HT1080 (cell line): ENCODE measurements at places on chromosomes 1 and 21. TPM values are rescaled to one million over a fixed set of nuclear protein-coding genes. Genes with fewer than 3 reads are reported as not detected.

ZP4 gene
- total RNA-seq = not detected in 2 replicates

KMO gene
- total RNA-seq = not detected in 2 replicates

RASAL2 gene
- 28.7 and 29.7 TPM in 2 replicates for total RNA-seq

AMY2B gene
- 0.39 and 2.0 TPM in 2 replicates for total RNA-seq

OVAAL gene
- 2.4 and 2.7 TPM in 2 replicates for total RNA-seq

IL20 gene
- total RNA-seq = not detected in 2 replicates

LRRC39 gene
- not detected in 2 replicates for total RNA-seq

SIKE1 gene
- 75.9 and 87.6 TPM in 2 replicates for total RNA-seq

FCRL6 gene
- total RNA-seq = 0.33 and 1.5 TPM in 2 replicates

NHLH1 gene
- 0.18 TPM in 1 of 2 replicates, not detected in the other for total RNA-seq

SLAMF1 gene
- 0.03 TPM in 1 of 2 replicates, not detected in the other for total RNA-seq

VTCN1 gene
- not detected in 2 replicates for total RNA-seq

CYYR1 gene
- total RNA-seq = not detected in 2 replicates

IPO9 gene
- total RNA-seq = 30.1 and 38.9 TPM in 2 replicates

TEX38 gene
- total RNA-seq = not detected in 2 replicates

CASQ2 gene
- total RNA-seq = not detected in 2 replicates

S100A7 gene
- not detected in 2 replicates for total RNA-seq

LINGO4 gene
- not detected in 2 replicates for total RNA-seq

RBM11 gene
- total RNA-seq = 0.13 TPM in 1 of 2 replicates, not detected in the other

ZMYND12 gene
- 0.13 TPM in 1 of 2 replicates, not detected in the other for total RNA-seq

ZBTB40 gene
- 12.7 and 13.0 TPM in 2 replicates for total RNA-seq

SH2D1B gene
- 0.10 and 0.40 TPM in 2 replicates for total RNA-seq

FAM43B gene
- total RNA-seq = 0.07 and 0.08 TPM in 2 replicates

RCSD1 gene
- not detected in 2 replicates for total RNA-seq

IQCC gene
- 3.0 and 3.5 TPM in 2 replicates for total RNA-seq

NBPF9 gene
- 16.3 and 18.4 TPM in 2 replicates for total RNA-seq
